ENCODE measurements at places on chromosomes 7 and 10.

DNA sequence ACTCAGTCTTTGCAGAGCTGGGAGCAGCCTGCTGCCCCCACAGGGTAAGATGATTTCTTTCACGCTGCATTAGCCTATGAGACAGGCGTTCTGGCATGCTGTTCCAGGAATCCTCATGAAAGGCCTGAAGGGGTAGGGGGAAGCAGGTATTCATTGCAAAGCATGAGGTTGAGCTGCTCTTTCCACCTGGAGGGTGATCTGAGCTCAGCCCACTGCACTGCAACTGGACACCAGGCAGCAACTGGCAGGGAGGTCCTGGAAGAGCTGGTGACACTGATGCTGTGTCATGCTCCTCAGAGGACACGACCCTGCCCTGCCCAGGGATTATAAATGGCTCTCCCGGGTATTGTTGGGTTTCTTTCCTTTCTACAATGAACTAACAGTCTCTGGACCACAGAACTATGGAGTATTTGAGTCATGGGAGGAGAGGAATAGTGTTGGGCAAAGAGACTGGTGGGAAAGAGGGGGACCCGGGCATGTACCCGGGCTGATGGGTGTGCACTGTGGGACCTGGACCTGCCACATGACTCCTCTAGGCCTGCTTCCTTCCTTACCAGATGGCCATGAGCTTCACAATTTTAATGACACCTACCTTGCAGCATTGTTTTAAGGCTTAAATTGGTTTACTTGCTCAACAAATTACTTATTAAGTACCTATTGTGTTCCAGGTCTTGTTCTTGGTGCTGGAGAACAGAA lies 24.3 kb downstream of the SLC25A28 start:
- DNase-seq, result no peak

DNA sequence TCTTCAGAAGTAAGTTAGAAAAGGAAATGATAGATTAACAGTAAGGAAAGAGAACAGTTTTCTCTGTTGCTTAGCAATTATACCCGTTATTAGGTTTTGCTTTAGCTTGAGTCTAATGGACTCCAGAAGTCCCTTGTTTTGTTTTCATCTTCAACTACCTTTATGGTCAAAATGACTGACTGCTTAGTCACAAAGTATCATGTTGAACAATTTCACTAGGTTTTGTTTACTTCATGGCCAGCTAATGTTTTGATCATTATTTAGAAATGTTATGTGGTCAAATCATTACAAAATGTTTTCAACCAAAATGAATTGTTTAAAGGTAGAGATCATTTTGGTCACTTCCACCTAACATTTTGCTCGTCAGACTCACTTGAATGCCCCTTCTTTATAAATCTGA lies 1.9 kb downstream of the UBN2 start:
- no peak for DNase-seq

- no peak for DNase-seq
These were observed 717.6 kb downstream of the GRM8 start for GRCh38 chr7:126535176-126535575.

DNA sequence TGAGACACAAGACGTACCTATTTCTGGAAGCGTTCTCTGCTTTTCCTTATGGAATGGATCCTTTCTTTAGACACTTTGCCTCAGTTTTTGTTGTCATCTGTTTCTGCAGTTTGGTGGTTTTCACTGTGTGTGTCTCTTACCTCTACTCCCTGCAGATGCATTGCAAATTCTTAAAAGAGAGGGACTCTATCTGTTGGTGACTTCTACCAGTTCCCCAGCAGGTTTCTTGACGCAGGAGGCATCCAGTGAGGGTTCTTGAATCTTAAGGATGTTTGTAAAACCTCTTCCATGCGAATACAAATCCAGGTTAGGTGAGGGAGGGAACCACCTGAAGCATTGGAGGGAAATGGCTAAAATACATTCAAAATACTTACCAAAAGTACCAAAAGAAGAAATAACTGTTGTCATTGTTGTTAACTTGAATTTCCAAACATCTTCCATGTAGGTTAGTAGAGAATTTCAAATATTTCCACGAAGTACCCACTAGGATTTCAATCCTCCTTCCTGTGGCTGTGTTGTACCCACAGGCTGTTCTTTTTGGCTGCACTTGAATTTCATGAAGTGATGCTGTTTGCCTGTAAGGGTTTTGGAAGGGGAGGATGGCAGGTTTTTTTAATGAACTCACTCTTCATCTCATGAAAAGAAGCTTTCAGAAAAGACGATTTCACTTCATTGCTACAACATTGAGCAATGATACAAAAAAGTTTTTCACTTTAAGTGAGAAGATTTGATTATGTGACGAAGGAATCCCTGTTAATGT lies 32.2 kb downstream of the PLXDC2 start:
- DNase-seq, result no peak

DNA sequence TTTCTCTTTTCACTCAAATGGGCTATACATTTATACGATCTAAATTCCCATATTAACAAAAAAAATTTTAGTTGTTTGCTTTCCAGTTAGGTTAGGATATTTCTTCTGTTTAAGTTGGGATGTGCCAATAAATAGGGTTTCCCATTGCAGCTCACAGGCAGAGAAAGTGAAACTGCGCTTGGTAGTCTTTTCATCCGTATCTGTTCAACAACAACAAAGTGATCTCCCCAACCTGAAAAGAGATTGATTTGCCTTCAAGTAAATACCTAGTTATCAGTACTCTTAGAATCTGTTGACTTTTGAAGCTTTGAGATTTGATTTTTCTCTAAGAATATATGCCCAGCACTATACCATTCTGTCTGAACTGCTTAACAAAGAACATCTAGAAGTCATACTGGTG lies 143.4 kb downstream of the DYNC1I1 start:
- DNase-seq, result no peak

GRCh38 chr7:2476298-2476697 lies at the start of gene GRIFIN:
Gene GRIFIN, minus strand, starts transcription at chr7:2476398. Its CDS starts 15 bp downstream, at chr7:2476383.
- DNase-seq, result no peak
